ENCODE measurements at places on chromosomes 4 and X. TPM values are rescaled to one million over a fixed set of nuclear protein-coding genes. Genes with fewer than 3 reads are reported as not detected.

- H3K27ac ChIP-seq: peak overlapping the region; percentile 98
- H3K4me3 ChIP-seq: peak overlapping the region; percentile 89
- peaks cover 10% of the 10 kb centered on the region for H3K36me3 ChIP-seq
- peaks cover 42% of the 10 kb centered on the region for H3K4me1 ChIP-seq
- no peak for DNase-seq
These were observed 1.9 kb upstream of the TMSB4X start for GRCh38 chrX:12972878-12973560.

GRCh38 chrX:75086731-75087195 is 69.3 kb downstream of the ABCB7 start:
- no peak for DNase-seq
- no peaks in the 10 kb centered on the region for H3K27me3 ChIP-seq
- no peak overlapping the region for H3K4me3 ChIP-seq

GRCh38 chr4:113026556-113026955 is 22.9 kb upstream of the ANK2 start:
- H3K27me3 ChIP-seq: no peaks in the 10 kb centered on the region
- H3K4me3 ChIP-seq: no peak overlapping the region
- H3K27ac ChIP-seq: no peak overlapping the region

- H3K36me3 ChIP-seq: no peaks in the 10 kb centered on the region
- H3K4me1 ChIP-seq: peaks cover 7% of the 10 kb centered on the region
- no peak overlapping the region for H3K27ac ChIP-seq
- no peaks in the 10 kb centered on the region for H3K27me3 ChIP-seq
- no peak for DNase-seq
These were observed 8.7 kb upstream of the SLAIN2 start for GRCh38 chr4:48332661-48333060.

GRCh38 chr4:142386449-142386848 is 459.7 kb downstream of the INPP4B start:
- no peaks in the 10 kb centered on the region for H3K36me3 ChIP-seq
- no peak overlapping the region for H3K27ac ChIP-seq
- no peaks in the 10 kb centered on the region for H3K27me3 ChIP-seq
- no peak for DNase-seq
- no peaks in the 10 kb centered on the region for H3K4me1 ChIP-seq

DNA sequence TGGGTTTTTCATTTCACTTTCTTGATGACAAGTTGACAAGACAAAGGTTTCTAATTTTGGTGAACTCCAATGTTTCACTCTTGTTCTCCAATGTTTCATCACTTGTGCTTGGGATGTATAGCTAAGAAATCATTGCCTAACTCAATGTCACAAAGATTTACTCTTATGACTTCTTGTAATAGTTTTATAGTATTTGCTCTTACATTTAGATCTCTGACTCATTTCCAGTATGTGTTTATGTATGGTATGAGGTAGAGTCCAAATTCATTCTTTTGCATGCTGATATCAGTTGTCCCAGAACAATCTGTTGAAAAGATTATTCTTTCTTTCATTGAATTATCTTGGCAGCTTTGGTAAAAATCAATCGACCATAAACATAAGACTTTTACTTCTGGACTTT is 12.2 kb upstream of the NWD2 start:
- no peak for DNase-seq
- no peak overlapping the region for H3K4me3 ChIP-seq
- H3K27ac ChIP-seq: no peak overlapping the region
- H3K36me3 ChIP-seq: no peaks in the 10 kb centered on the region
- H3K4me1 ChIP-seq: no peaks in the 10 kb centered on the region

- H3K4me3 ChIP-seq: no peak overlapping the region
- H3K27ac ChIP-seq: no peak overlapping the region
- no peaks in the 10 kb centered on the region for H3K4me1 ChIP-seq
- DNase-seq: no peak
These were observed 177.5 kb upstream of the TTC29 start for GRCh38 chr4:147123146-147123545.

DNA sequence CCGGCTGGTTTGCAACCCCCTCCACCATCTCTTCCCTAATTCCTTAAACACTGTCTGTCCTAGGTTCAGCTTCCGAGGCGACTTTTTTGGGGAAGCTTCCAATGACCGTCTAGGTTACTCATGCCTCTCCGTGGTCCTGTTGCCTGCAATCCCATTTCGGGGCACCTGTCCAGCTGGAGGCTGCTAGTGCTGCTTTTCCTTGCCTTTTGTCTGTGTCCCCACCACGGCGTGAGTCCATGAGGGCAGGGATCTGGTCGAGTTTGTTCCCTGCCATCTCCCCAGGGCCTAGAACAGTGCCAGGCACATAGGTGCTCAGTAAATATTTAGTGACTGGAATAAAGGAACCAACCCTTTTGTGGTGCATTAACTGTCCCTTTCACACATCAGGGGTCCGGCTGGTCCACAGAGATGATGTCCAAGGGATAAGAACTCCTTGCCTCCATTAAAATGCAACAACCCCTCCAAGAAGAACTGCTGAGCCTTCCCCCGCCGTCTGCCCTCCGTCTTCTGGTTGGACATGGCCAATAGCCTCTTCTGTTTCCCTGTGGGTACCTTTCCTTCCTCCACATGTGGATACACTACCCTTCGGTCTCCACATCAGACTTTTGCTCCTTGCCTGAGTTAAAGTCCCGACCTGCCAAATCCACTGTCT is 5.7 kb upstream of the SORCS2 start:
- H3K27ac ChIP-seq: no peak overlapping the region
- H3K36me3 ChIP-seq: no peaks in the 10 kb centered on the region
- no peak for DNase-seq
- H3K27me3 ChIP-seq: peaks cover 18% of the 10 kb centered on the region

DNA sequence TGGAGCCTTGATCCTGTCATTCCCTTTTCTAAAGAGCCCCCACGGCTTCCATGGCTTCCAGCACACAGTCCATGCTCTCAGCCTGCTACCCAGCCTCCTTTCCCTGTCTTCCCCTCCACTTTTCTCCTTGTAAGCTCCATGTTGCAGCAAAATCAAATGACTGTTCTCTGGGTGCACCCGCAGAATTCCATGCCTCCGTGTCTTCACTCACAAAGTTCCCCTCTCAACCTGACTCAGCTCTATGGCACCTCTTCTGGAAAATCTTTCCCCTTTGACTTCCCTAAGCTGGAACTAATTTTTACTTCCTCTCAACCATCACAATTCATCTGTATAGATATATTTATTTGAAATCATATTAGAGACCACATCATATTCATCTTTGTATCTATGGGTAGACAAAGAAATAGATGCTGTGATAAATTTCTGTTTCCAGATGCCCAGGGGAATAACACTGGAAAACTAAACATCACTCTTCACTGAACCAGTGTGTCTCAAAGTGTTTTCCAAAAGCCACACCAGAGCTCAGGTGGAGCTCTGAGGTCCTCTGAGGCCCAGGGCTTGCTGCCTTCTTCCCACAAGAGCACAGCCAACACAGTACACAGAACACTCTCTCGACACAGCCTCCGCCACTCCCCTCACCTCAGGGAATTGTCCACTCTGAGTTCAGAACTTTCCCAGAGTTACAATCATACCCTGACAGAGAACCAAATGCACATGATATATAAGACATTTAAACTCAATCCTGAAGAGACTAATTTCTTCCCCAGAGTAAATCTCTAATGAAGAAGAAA is 3.3 kb downstream of the SETD7 start:
- peaks cover 18% of the 10 kb centered on the region for H3K4me1 ChIP-seq
- H3K36me3 ChIP-seq: no peaks in the 10 kb centered on the region
- H3K27ac ChIP-seq: no peak overlapping the region
- no peak overlapping the region for H3K4me3 ChIP-seq
- no peak for DNase-seq

GRCh38 chr4:98300706-98301105 is 39.5 kb downstream of the RAP1GDS1 start:
- no peaks in the 10 kb centered on the region for H3K27me3 ChIP-seq

GRCh38 chrX:38806875-38807621 is 5.8 kb downstream of the MID1IP1 start:
- no peaks in the 10 kb centered on the region for H3K36me3 ChIP-seq
- peak overlapping the region; percentile 96 for H3K27ac ChIP-seq
- H3K4me3 ChIP-seq: peak overlapping the region; percentile 61
- DNase-seq: no peak

GRCh38 chrX:134570899-134571298 is 87.4 kb downstream of the PLAC1 start:
- H3K4me1 ChIP-seq: peaks cover 2% of the 10 kb centered on the region
- no peaks in the 10 kb centered on the region for H3K27me3 ChIP-seq
- no peak for DNase-seq
- H3K4me3 ChIP-seq: no peak overlapping the region
- H3K36me3 ChIP-seq: no peaks in the 10 kb centered on the region

GRCh38 chr4:189771696-189772361 is 168.8 kb upstream of the FRG1 start:
- H3K4me1 ChIP-seq: no peaks in the 10 kb centered on the region
- no peak for DNase-seq
- no peaks in the 10 kb centered on the region for H3K36me3 ChIP-seq
- H3K27ac ChIP-seq: no peak overlapping the region
- no peaks in the 10 kb centered on the region for H3K27me3 ChIP-seq

- no peaks in the 10 kb centered on the region for H3K27me3 ChIP-seq
- no peak for DNase-seq
- no peaks in the 10 kb centered on the region for H3K4me1 ChIP-seq
- H3K4me3 ChIP-seq: no peak overlapping the region
- H3K36me3 ChIP-seq: no peaks in the 10 kb centered on the region
- no peak overlapping the region for H3K27ac ChIP-seq
These were observed 177.4 kb downstream of the DCHS2 start for GRCh38 chr4:154314248-154314647.

- DNase-seq: no peak
- no peaks in the 10 kb centered on the region for H3K36me3 ChIP-seq
- no peak overlapping the region for H3K27ac ChIP-seq
- no peaks in the 10 kb centered on the region for H3K4me1 ChIP-seq
These were observed 305.9 kb downstream of the ADGRL3 start for GRCh38 chr4:61505773-61506685.

DNA sequence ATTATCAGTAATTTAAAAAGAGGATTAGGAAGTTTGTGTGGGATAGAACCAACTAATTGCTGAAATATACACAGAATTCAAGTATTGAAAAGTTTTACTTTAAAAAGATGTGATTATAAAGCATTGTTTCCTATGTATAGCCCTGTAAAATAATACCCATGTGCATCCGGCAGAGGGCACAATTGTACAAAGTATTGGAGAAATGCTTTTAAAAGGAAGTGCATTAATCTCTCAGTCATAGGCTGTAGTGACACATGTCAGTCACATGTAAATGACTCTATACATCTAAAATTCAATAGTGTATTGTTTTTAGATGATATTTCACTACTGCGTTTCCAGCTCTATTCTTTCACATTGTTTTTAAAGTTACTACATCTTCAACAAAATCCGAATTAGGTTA is 9.7 kb upstream of the GEMIN8 start:
- no peak overlapping the region for H3K4me3 ChIP-seq
- no peaks in the 10 kb centered on the region for H3K4me1 ChIP-seq
- H3K36me3 ChIP-seq: no peaks in the 10 kb centered on the region
- no peak overlapping the region for H3K27ac ChIP-seq
- H3K27me3 ChIP-seq: no peaks in the 10 kb centered on the region
- no peak for DNase-seq

DNA sequence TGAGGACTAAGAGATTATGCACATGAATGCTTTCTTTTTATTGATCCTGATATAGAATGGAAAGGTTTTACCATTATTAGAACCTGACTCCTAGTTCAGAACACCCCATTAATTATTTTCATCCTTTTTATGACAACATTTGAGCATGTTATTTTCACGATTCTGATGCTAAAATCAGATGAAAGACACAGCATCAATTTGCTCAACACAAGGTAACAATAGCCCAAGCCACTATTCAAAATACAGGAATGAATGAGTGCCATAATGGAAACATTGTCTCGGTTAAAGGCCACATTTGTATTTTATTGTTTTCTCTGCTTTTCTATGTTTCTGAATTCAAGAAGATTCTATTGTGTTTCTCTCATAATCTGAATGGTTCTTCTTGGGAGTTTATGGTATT is 126.3 kb upstream of the POF1B start:
- H3K4me1 ChIP-seq: no peaks in the 10 kb centered on the region
- H3K36me3 ChIP-seq: no peaks in the 10 kb centered on the region
- H3K27me3 ChIP-seq: no peaks in the 10 kb centered on the region
- H3K27ac ChIP-seq: no peak overlapping the region
- H3K4me3 ChIP-seq: no peak overlapping the region
- DNase-seq: no peak

DNA sequence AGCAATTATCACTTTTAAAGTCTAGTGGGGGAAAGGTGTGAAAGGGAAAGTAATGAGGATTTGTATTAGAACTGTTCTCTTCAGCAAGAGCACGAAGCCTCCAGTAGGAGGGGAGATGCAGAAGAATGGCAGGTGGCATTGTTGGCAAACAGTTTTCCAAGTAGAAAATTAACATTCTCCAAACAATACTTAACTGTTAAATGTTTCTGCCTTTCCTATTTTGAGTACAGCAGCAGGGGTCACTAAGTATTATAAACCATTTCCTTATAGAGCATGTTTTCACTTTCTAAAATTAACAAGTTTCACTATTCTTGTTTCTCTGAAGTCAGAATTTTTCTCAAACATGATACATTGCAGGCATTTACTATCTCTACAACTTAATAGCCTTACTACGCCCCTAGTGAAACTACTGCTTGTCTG is 58.7 kb downstream of the LEF1 start:
- DNase-seq: no peak
- H3K27me3 ChIP-seq: no peaks in the 10 kb centered on the region
- peak overlapping the region; percentile 78 for H3K27ac ChIP-seq
- peaks cover 50% of the 10 kb centered on the region for H3K4me1 ChIP-seq
- no peak overlapping the region for H3K4me3 ChIP-seq

DNA sequence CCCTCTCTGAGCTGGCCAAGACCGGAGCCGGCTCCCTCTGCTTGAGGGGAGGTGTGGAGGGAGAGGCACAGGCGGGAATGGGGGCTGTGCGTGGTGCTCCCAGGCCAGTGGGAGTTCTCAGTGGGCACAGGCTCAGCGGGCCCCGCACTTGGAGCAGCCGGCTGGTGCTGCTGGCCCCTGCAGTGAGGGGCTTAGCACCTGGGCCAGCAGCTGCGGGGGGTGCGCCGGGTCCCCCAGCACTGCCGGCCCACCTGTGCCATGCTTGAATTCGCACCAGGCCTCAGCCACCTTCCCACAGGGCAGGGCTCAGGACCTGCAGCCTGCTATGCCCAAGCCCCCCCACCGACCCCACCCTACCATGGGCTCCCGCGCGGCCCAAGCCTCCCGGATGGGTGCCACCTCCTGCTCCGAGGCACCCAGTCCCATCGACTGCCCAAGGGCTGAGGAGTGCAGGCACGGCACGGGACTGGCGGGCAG is 602.5 kb downstream of the KCTD8 start:
- DNase-seq: no peak
- H3K4me3 ChIP-seq: no peak overlapping the region
- H3K27me3 ChIP-seq: no peaks in the 10 kb centered on the region
- H3K4me1 ChIP-seq: no peaks in the 10 kb centered on the region
- no peaks in the 10 kb centered on the region for H3K36me3 ChIP-seq

- H3K27me3 ChIP-seq: no peaks in the 10 kb centered on the region
These were observed 11.2 kb downstream of the BLTP1 start for GRCh38 chr4:122163301-122163700.

- H3K36me3 ChIP-seq: no peaks in the 10 kb centered on the region
- no peaks in the 10 kb centered on the region for H3K4me1 ChIP-seq
- DNase-seq: no peak
- no peaks in the 10 kb centered on the region for H3K27me3 ChIP-seq
- H3K27ac ChIP-seq: no peak overlapping the region
- H3K4me3 ChIP-seq: no peak overlapping the region
These were observed 421.9 kb upstream of the DIPK2B start for GRCh38 chrX:45622538-45622937.

Gene CDS1
- total RNA-seq: 2.0 TPM

Gene IL1RAPL2
- total RNA-seq: 0.38 TPM

Gene PRDM8
- total RNA-seq: 1.3 TPM

Gene STAP1
- 17.3 TPM for total RNA-seq

Gene POU4F2
- total RNA-seq: not detected

Gene HOPX
- 5.9 TPM for total RNA-seq

All from thymus (tissue), 14 donors.